A549 treated with Hydrocortisone at 1 μM for 4 hours (cell line): ENCODE measurements at places on chromosomes 2 and 18. TPM values are rescaled to one million over a fixed set of nuclear protein-coding genes. Genes with fewer than 3 reads are reported as not detected.

Gene ADCYAP1
- not detected in 5 replicates for total RNA-seq

Gene SERPINB13
- total RNA-seq, result not detected in 5 replicates

Gene PER2
- total RNA-seq, result 5.7 to 7.5 TPM (median 6.4 TPM) in 5 replicates

Gene EMILIN1
- total RNA-seq, result 0.32 to 0.55 TPM (median 0.48 TPM) in 5 replicates

Gene AOX1
- 4.1 to 8.6 TPM (median 4.8 TPM) in 5 replicates for total RNA-seq

Gene RDH14
- 33.5 to 42.5 TPM (median 37.3 TPM) in 5 replicates for total RNA-seq

Gene SOWAHC
- total RNA-seq, result 7.3 to 10.0 TPM (median 8.9 TPM) in 5 replicates
